ENCODE measurements at places on chromosomes 11 and 22. TPM values are rescaled to one million over a fixed set of nuclear protein-coding genes. Genes with fewer than 3 reads are reported as not detected.

GRCh38 chr11:8332196-8332595, 68.5 kb upstream of the LMO1 start:
- H3K27me3 ChIP-seq = peaks cover 6% of the 10 kb centered on the region
- no peaks in the 10 kb centered on the region for H3K36me3 ChIP-seq
- no peak overlapping the region for H3K27ac ChIP-seq
- H3K4me3 ChIP-seq = no peak overlapping the region

DNA sequence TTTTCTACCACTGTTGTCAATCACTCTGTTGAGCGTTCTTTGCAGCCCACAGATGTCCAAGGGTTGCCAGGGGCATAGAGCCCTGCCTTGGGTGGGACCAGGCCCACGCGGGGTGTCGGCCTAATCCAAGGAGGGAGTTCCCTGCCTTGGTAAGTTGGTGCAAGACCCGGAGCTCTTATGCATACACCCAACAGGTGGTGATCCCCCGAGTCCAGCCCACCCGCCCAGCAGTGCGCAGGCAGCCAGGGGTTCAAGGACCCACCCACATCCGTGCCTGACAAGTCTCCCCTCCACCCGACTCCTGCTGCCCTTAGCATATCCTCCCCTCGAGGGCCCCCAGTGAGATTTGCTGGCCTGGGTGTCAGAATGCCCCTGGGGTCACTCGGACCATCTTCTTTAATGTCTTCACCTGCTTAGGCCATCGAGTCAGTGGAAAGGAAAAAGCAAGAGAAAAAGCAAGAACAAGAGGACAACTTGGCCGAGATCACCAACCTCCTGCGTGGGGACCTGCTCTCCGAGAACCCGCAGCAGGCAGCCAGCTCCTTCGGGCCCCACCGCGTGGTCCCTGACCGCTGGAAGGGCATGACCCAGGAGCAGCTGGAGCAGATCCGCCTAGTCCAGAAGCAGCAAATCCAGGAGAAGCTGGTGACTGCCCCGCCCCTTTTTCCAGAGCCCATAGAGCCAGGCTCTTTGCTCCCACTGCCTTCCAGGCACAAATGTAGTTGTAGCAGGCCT, 12.2 kb downstream of the RIBC2 start:
- no peaks in the 10 kb centered on the region for H3K36me3 ChIP-seq
- no peaks in the 10 kb centered on the region for H3K27me3 ChIP-seq
- H3K27ac ChIP-seq = no peak overlapping the region
- no peak overlapping the region for H3K4me3 ChIP-seq
- DNase-seq = no peak

DNA sequence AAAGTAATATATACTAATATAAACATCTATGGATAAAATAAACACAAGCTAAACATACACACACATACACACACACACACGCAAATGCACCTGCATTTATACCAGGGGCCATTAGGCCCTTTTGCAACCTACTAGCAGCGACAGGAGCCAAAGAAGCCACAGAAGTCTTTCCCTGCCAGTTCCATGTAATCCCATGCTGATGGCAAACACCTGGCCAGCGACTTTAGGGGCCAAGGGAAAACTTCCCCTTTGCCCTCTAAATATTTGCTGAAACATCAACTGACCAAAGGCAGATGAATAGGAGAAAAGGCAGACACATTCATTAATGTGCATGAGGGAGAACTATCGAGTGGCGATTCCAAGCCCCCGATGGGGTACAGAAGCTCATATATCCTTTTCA, 14.8 kb upstream of the P2RY2 start:
- H3K27me3 ChIP-seq = no peaks in the 10 kb centered on the region
- DNase-seq = no peak
- no peak overlapping the region for H3K4me3 ChIP-seq
- no peaks in the 10 kb centered on the region for H3K4me1 ChIP-seq

NCAM1 gene
- 0.47 TPM for total RNA-seq

OR8G5 gene
- total RNA-seq = 0.05 TPM
